ENCODE measurements at places on chromosomes 16 and 17.

GRCh38 chr17:43720311-43721060, 38.1 kb downstream of the SOST start:
- peak; percentile 72 for DNase-seq

GRCh38 chr16:67437513-67437912, 6.6 kb downstream of the HSD11B2 start:
- DNase-seq: no peak

- no peak for DNase-seq
These were observed 7.2 kb downstream of the CPPED1 start for GRCh38 chr16:12796498-12796897.

- no peak for DNase-seq
These were observed 17.5 kb downstream of the RHOT1 start for GRCh38 chr17:32159586-32160438.

- no peak for DNase-seq
These were observed 1.1 kb upstream of the LLGL2 start for GRCh38 chr17:75524269-75524969.

All from activated T-cell treated with anti-CD3 and anti-CD28 coated beads for 24 hours (primary cell).